ENCODE measurements at places on chromosomes 13 and 19. TPM values are rescaled to one million over a fixed set of nuclear protein-coding genes. Genes with fewer than 3 reads are reported as not detected.

Gene GZMM
- 0.79 TPM for total RNA-seq

Gene LPAR6
- total RNA-seq, result 9.3 TPM

Gene BBC3
- total RNA-seq, result 2.9 TPM

Gene S1PR5
- 0.59 TPM for total RNA-seq

Gene PSG6
- total RNA-seq, result not detected

Gene MAP3K10
- total RNA-seq, result 12.3 TPM

Gene PSG11
- total RNA-seq, result not detected

Gene MCF2L
- 17.1 TPM for total RNA-seq

Gene NCAN
- total RNA-seq, result not detected

Gene FCAR
- 1.5 TPM for total RNA-seq

DNA sequence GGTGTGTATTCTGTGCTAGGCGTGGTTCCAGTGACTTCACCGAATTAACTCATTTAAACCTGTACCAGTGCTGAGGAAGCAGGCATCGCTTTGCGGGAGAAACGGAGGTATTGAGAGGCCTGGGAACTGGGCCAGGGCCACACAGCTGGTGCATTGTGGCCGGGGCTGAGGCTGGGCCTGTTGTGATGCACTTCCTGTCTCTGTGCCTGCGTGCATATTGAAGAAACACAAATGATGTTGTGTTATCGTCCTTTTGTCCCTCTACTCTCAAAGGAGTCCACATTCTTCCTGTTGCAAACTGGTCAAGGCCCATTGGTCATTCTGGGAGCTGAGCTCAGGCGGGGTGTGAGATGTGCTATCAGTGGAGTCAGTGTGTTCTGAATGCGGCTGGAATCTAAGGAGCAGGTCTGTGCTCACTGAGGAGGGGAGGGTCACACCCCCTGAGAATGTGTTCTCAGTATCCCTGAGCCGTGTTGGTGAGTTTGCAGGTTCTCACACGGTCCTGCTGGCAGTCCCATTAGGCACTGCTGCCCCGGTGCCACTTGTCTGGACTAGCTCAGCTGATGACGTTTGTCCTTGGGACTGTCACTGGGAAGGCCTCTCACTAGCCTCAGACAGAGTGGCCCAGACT lies 62.1 kb downstream of the ARHGEF7 start:
- no peak overlapping the region for H3K4me3 ChIP-seq
- no peaks in the 10 kb centered on the region for H3K36me3 ChIP-seq

GRCh38 chr19:5112681-5113575 lies 144.0 kb downstream of the KDM4B start:
- H3K36me3 ChIP-seq, result peaks cover 11% of the 10 kb centered on the region
- H3K4me1 ChIP-seq, result peaks cover 25% of the 10 kb centered on the region
- no peaks in the 10 kb centered on the region for H3K27me3 ChIP-seq
- DNase-seq, result no peak
- peak overlapping the region; percentile 66 for H3K27ac ChIP-seq

DNA sequence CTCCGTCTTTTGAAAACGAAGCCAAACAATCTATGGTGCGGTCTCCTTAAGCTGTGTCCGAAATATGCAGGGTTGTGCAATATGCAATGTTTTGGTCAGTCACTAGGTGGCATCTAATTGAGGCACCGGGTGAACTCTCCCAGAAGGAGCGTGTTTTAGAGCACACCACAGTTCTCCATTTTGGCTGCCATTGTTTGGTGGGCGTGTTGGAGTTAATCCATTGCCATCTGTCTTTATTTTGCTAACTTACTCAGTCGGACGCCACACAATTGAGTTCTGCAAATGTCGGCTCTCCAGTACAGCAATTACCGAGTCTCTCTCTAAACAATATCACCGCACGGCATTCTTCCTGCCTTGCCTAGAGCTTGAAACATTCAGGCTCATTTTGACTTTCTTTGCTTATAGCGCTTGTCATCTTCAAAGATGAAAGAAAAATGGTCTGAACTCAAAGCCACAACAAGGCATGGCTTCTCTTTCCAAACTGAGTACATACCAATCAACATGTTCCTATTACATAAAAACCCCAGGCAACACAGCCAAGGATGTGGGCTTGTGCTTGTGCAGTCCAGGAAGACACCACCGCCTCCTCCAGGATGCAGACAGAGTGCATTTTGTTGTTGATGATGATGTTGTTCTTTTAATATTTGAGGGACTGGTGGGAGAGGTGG lies 182.0 kb upstream of the SERP2 start:
- no peaks in the 10 kb centered on the region for H3K27me3 ChIP-seq
- H3K27ac ChIP-seq, result peak overlapping the region; percentile 20
- peak; percentile 78 for DNase-seq
- H3K36me3 ChIP-seq, result no peaks in the 10 kb centered on the region
- no peak overlapping the region for H3K4me3 ChIP-seq

GRCh38 chr13:44088411-44088810 lies 208.7 kb downstream of the LACC1 start:
- H3K36me3 ChIP-seq, result no peaks in the 10 kb centered on the region
- H3K4me1 ChIP-seq, result no peaks in the 10 kb centered on the region
- no peak for DNase-seq

- DNase-seq, result no peak
- no peak overlapping the region for H3K4me3 ChIP-seq
- H3K36me3 ChIP-seq, result no peaks in the 10 kb centered on the region
- no peak overlapping the region for H3K27ac ChIP-seq
- H3K4me1 ChIP-seq, result no peaks in the 10 kb centered on the region
- H3K27me3 ChIP-seq, result no peaks in the 10 kb centered on the region
These were observed 80.9 kb upstream of the ADGRE5 start for GRCh38 chr19:14300303-14300702.

GRCh38 chr13:96002322-96003131 lies 50.7 kb downstream of the UGGT2 start:
- no peak overlapping the region for H3K4me3 ChIP-seq
- no peaks in the 10 kb centered on the region for H3K27me3 ChIP-seq
- no peaks in the 10 kb centered on the region for H3K36me3 ChIP-seq
- H3K27ac ChIP-seq, result no peak overlapping the region

DNA sequence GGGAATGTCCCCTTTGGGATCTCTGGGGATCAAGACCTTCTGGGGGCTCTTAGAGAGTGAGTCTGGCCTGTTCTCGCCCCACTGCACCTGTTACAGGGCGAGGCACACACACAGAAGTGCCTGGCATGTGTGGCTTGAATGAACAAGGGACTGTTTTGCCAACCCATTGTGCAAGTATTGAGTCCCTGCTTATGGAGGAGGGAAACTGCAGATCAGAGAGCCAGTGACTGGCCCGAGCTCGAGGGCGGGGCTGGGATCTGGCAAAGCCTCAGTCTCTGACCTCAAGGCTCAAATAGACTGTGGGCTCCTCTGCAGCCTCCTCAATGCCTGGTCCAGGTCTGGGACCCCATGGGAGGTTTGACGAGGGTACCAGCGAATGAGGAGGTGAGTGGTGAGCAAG lies 5.5 kb downstream of the RAVER1 start:
- no peaks in the 10 kb centered on the region for H3K27me3 ChIP-seq
- no peak for DNase-seq
- H3K4me1 ChIP-seq, result no peaks in the 10 kb centered on the region
- H3K27ac ChIP-seq, result no peak overlapping the region
- H3K36me3 ChIP-seq, result peaks cover 74% of the 10 kb centered on the region

GRCh38 chr13:71360041-71360440 lies 507.0 kb downstream of the DACH1 start:
- no peaks in the 10 kb centered on the region for H3K4me1 ChIP-seq
- no peak overlapping the region for H3K4me3 ChIP-seq
- no peak overlapping the region for H3K27ac ChIP-seq
- no peak for DNase-seq

- no peak overlapping the region for H3K4me3 ChIP-seq
- no peak for DNase-seq
- no peaks in the 10 kb centered on the region for H3K27me3 ChIP-seq
- no peaks in the 10 kb centered on the region for H3K36me3 ChIP-seq
- no peaks in the 10 kb centered on the region for H3K4me1 ChIP-seq
These were observed 18.8 kb downstream of the UBE2L5 start for GRCh38 chr13:30440910-30441703.

DNA sequence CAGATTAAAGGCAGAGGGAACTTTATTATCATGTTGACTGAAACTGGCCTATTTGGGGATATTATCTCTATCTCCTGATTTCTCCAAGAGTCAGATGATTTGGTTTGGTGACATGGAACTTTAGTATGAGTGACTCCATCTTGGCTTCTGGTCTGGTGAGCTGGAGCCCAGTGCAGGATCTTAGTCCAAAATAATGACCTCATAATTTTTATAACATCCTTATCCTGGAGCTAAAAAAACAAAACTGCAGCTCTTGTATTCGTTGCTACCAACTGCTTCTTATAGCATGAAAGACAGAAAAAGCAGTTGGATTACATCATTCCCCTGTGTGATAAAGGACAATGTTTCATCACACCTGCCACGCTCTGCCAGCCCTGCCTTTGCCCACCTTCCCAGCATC lies 39.3 kb upstream of the RNF17 start:
- H3K27ac ChIP-seq, result no peak overlapping the region
- H3K4me1 ChIP-seq, result no peaks in the 10 kb centered on the region
- no peaks in the 10 kb centered on the region for H3K36me3 ChIP-seq
- DNase-seq, result no peak
- no peaks in the 10 kb centered on the region for H3K27me3 ChIP-seq

GRCh38 chr13:32431361-32431760 lies 3.4 kb upstream of the N4BP2L1 start:
- H3K27ac ChIP-seq, result no peak overlapping the region
- peaks cover 23% of the 10 kb centered on the region for H3K36me3 ChIP-seq
- no peak overlapping the region for H3K4me3 ChIP-seq
- DNase-seq, result no peak
- H3K27me3 ChIP-seq, result no peaks in the 10 kb centered on the region

DNA sequence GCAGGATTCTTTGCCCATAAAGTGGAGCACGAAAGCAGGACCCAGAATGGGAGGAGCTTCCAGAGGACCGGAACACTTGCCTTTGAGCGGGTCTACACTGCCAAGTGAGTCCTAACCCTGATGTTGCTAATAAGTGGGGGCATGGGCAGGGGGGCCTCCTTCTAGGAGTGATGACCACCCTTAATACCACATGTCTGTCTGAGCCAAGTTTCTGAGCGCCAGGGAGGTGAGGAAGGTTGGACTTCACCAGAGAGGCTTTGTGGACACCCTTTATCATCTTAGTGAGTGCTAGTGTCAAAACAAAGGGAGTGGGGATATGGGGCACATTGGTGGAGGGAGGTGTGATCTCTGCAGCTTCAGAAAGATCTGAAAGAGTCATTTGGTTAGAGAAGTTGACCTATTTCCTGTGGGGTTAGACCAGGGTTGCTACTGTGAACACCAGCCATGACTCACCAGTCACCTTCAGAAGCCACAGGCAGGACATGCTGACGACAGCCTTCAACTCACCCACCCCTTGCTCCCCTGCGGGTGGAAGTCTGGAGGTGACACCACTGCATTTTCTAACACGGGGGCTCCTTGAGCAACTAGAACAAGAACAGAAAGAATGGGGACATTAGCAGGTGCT lies 8.8 kb downstream of the ALOX5AP start:
- no peaks in the 10 kb centered on the region for H3K36me3 ChIP-seq
- no peak overlapping the region for H3K4me3 ChIP-seq
- H3K27ac ChIP-seq, result peak overlapping the region; percentile 16
- no peaks in the 10 kb centered on the region for H3K4me1 ChIP-seq

DNA sequence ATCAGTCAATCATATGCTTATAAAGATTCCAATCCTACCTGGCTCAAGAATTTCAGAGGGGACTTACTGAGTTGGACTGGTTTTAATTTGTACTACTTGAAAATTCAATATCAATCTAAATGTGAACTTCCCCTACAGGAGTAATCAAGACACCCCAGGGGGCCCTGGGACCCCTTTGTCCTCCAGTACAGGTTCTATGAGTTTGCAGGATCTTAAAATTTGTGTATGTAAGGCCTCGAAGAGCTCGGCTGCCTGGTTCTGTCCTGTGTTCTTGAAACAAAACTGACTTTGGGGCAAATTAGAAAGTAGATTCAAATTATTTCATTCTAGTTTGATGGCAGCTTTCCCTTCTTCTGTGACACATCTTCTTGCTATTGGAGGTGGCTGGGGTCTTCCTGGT lies 261.3 kb downstream of the KCNRG start:
- no peak for DNase-seq
- no peaks in the 10 kb centered on the region for H3K36me3 ChIP-seq
- no peaks in the 10 kb centered on the region for H3K4me1 ChIP-seq
- H3K27me3 ChIP-seq, result no peaks in the 10 kb centered on the region
- no peak overlapping the region for H3K4me3 ChIP-seq

DNA sequence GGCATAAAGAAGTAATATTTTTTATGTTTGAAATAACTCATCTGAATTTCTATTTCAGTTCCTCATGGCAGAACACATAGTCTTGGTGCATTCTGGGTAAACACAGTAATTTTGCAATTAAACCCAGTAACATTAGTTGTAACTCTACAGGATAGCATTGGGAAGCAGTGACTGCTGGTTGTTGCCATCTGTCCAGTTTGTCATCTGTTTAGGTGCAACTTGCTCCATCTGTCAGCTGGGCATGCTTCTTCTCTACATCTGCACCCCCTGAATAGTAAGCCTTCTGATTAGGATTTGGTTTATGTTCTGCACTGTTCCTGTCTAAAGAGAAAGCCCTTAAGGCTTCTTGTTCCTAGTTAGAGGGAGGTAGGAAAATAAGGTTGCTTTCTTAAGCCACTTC lies 63.5 kb upstream of the CSNK1A1L start:
- DNase-seq, result no peak
- no peaks in the 10 kb centered on the region for H3K36me3 ChIP-seq
- no peaks in the 10 kb centered on the region for H3K4me1 ChIP-seq
- H3K27me3 ChIP-seq, result no peaks in the 10 kb centered on the region
- H3K4me3 ChIP-seq, result no peak overlapping the region
- no peak overlapping the region for H3K27ac ChIP-seq

- DNase-seq, result no peak
- H3K27ac ChIP-seq, result no peak overlapping the region
- H3K27me3 ChIP-seq, result no peaks in the 10 kb centered on the region
- H3K4me3 ChIP-seq, result no peak overlapping the region
- peaks cover 2% of the 10 kb centered on the region for H3K4me1 ChIP-seq
These were observed 27.4 kb downstream of the FPR3 start for GRCh38 chr19:51822325-51822724.

Measured in right atrium auricular region (tissue), 2 donors.